ENCODE measurements at places on chromosomes 11 and 22. TPM values are rescaled to one million over a fixed set of nuclear protein-coding genes. Genes with fewer than 3 reads are reported as not detected.

Gene CLTCL1
- 20.2 TPM for total RNA-seq

Gene BAIAP2L2
- 0.38 TPM for total RNA-seq

Gene CALCA
- not detected for total RNA-seq

Gene CNGA4
- total RNA-seq = not detected

Gene NCAM1
- total RNA-seq = under 0.01 TPM
